ENCODE measurements at places on chromosomes 6 and 20.

DNA sequence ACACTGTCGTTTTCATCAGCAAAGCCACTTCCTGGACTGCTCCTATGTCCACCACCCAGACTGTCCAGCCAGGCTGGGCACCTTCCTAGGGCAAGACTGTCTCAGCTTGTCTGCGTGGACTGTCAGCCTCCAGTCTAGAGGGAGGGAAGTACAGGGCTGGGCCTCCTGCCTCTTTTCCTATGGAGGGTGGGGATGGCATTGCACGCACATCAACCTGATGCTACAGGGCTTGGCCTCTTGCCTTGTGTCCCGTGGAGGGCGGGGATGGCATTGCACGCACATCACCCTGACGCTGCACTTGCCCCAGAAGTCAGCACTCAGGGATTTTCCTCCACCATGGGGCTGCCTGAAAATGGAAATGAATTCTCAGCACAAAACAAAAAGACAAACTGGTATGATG lies 304.2 kb upstream of the CDH4 start:
- DNase-seq = no peak

DNA sequence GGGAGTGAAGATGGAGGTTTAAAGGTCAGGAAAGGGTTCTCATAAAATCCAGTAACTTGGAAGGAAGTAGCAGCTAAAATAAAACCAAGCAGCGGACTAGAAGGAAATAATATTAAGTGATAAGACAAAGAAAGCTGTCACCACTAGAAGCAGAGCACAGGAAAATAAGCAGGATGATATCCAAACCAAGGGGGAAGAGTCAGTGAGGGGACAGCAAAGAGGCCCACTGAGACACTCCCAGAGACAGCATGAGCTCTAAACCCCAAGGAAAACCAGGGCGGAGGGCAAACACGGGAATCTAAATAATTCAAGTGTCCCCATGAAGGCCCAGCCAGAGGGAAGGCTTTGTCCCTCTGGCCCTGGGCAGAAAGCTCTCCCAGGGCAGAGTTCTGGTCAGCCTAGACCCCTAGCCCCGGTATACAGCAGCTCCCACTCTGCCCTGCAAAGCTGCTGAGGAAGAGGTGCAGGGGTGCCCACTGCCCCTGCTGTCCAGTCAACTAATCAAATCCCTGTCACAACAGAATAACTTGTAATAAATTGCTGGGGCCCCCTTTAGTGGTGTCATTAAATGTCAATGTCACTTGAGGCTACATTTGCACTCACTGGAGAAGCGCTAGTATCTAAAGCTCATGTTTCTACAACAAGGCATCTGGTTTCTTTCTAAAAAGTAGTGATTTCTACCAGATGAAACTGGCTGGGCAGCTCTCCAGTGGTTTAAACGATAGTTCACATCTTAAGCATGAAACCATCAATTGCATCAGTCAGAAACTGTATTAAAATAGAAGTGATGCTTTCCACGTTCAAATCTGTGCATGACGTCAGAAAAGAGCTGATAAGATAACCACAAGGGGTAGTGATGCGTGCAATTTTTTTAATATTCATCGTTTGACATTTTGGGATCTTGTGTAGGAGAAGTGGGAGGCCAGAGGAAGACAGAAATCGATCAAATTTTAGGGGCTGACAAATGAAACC lies 13.6 kb downstream of the PDE10A start:
- no peak for DNase-seq

GRCh38 chr6:42777126-42777822 lies 4.6 kb upstream of the BICRAL start:
- no peak for DNase-seq

DNA sequence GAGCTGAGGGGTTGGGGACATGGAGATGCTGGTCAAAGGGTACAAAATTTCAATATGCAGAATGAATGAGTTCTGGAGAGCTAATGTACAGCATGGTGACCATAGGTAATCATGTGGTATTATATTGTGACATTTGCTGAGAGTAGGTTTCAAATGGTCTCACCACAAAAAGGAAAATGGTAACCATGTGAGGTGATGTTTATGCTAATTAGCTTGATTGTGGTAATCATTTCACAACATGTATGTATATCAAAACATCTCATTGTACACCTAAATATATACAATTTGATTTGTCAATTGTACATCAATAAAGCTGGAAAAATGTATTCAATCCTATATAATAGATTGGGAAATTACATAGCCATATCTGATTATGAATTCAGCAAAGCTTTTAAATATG lies 29.5 kb upstream of the TMEM14A start:
- no peak for DNase-seq

- no peak for DNase-seq
Measured at GRCh38 chr6:55729665-55730064, 145.7 kb downstream of the BMP5 start.

DNA sequence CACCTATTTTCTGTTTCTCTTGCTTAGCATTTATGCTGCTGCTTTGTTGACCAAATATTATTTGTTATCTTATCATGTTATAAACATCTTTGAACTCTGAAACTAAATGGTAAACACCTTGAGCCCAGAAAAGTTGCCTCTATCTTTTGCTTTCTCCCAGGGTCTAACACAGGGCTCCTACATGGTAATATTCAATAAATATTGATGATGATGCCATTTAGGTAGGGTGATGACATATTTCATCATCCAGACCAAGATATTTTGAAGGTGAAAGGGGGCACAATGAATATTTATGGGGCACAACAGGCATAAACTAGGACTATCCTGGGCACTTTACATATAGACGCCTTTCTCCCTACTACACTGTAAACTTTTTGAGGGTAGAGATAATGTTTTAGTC lies 11.6 kb upstream of the ENPP4 start:
- DNase-seq = no peak

- no peak for DNase-seq
Measured at GRCh38 chr20:9412309-9412708, 102.1 kb upstream of the LAMP5 start.

DNA sequence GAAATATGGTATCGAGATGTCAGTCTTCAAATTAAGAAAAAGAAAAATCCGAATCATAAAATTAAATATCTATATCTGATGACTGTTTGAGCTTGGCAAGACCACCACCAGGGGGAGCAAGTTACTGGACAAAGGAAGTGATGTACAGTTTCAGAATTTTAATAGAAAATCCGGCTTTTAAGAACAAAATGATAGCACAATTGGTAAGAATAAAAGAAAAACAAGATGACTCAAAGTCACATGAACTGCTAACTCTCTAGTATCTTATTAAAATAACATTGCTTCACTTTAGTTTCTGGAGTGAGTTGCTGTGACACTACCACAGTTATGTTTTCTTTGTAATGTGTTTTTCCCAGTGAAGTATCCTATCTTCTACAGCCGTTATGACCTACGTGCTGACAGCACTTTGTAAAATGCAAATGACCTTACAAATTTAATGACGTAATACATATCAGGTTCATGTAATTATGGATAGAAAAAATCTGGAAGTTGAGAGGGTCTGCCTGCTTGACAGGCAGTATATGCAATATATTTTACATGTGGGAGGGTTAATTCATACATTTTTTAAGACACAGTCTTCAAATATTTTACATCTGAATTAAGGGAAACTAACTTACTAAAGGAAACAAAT lies 405.3 kb upstream of the HS3ST5 start:
- peak; percentile 42 for DNase-seq

DNA sequence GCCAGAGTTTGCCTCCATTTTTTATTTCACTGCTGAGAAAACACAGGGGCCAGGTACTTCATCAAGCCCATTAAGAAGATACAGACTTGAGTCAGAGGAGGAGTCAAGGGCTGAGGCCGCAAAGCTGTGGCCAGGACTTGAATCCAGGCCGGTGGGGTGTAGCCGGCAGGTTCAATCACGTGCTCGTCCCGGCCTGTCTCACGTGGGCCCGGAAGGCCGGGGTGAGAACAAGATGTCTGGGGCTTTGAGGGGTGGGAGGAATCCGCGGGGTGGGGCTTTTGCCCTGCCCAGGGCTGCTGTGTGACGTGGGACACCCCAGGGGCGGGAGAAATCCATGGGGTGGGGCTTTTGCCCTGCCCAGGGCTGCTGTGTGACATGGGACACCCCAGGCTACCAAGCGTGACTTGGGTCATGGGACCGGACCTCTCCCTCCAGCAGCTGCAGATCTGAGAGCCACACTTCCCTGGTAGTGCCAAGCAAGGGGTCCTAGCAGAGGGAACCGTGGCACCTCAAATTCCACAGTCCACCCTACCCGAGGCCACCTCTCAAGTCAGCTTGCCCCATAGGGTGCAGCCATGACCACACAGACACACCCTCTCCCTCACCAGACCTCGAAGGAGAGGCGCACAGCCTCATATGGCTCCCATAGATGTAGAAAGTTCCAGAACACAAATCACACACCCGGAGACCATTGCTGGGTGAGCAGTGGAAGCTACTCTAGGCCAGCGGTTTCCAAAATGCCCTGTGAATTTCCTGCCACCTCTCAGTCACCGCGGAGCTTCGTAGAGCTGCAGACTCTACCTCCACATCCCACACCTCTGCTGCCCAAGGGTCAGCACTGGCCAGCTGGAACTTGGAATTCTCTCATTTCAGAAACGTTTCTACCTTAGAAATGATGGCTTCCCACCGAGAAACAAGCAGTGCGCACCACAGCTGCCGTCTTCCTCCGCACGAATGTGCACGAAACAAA lies 156.1 kb downstream of the DLL1 start:
- no peak for DNase-seq

- DNase-seq = no peak
Measured at GRCh38 chr6:169830876-169831275, 79.5 kb downstream of the ERMARD start.

DNA sequence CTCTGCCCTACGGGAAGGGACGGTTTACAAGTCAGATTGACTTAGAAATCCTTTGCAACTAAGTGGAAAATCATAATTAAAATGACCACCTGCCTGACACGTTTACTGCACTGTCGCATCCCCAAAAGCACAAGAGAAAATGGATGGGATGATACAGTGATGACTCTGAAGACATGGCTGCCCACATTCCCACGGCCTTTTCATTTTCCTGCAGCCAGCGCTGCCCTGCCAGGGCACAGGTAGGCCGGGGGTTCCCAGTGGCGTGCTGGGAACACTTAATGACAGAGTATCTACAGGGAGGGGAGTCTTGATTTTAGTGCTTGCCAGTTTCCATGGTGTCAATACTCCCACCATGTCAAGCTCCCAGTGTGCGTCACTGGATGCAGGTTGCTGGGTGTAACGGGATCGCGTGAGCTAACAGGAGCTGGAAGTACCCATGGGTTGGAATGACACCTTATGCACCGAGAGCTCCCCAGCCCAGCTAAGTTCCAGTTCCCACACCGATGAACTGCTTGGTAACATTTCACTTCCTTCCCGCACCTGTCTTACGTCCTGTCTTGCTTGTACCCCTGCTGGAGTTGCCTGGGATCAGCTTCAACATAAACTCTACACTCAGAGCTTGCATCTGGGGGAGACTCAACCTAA lies 129.0 kb downstream of the ANKRD60 start:
- DNase-seq = no peak

DNA sequence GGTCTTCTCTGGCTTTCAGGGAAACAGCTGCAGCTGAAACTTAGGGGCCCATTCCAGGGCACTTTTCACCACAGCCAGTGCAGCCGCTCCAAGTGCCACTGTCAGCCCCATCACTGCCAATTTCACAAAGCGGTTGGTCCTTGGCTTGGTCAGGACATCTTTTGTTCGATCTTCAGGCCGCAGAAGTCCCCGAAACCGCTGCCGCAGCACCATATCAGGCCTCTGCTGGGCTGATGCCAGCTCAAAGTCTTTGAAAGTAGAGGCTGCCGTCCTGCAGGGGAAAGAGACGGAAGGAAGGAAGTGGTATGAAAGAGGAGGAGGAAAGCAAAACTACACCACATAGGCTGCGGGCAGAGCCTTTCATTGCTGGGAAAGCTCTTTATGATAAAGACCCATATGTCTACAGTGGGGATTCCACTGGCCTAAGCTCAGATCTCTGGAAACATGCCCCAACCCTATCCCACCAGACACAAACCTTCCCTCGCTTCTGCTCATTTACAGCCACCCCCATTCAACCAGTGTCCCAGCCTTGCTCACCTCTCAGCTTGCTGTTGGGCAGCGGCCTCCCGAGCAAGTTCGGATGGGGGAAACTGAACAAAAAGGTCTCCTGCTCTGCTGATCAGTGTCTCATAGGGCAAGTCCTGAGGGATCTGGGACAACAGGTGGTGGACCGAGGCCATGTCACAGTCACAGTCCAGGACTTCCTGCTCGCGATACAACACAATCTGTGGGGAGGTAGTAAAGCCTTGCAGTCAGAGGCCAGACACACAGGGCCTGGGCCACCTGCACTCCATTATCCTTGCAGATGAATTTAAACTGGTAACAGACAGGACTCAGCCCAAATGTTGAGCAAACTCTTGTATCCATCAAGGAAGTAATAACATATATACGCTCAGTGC lies 23.5 kb downstream of the TBC1D20 start:
- DNase-seq = no peak

DNA sequence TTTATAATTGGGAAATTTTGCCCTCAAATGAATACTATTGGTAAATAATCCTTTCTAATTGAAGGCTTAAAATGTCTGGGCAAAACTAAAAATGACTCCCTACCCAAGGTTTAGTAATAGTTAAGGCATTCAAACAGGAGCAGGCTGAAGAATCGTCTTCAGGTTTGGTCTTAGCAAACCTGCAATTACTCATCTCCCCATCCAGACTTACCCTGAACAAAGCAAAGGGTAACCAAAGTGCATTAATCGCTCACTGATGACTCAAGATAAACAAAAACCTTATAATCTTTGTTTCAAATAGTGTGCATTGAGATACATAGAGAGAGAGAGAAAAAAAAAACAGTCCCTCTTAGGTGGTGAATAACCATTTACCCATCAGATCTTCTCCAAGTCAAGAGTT lies 225.5 kb downstream of the BMP2 start:
- no peak for DNase-seq

DNA sequence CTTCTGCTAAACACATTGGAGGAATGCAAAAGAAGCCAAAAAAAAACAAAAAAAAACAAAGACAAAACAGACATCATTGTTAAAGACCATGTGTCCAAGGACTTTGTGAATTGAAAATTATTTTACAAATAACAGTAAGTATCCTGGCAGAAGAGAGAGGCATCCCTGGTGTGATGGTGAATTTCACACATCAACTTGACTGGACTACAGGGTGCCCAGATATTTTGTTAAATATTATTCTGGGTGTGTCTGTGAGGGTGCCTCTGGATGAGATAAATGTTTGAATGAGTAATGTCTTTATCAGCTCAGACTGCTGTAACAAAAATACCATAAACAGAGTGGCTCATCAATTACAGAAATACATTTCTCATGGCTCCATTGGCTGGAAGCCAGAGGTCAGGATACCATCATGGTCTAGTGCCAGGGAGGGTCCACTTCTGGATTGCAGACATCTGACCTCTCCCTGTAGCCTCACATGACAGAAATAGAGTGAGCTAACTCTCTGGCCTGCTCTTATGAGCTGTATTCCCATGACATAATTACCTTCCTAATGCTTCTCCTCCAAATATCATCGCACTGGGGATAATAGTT lies 12.2 kb upstream of the C6orf118 start:
- no peak for DNase-seq
